ENCODE measurements at places on chromosomes 3 and 15. TPM values are rescaled to one million over a fixed set of nuclear protein-coding genes. Genes with fewer than 3 reads are reported as not detected.

DNA sequence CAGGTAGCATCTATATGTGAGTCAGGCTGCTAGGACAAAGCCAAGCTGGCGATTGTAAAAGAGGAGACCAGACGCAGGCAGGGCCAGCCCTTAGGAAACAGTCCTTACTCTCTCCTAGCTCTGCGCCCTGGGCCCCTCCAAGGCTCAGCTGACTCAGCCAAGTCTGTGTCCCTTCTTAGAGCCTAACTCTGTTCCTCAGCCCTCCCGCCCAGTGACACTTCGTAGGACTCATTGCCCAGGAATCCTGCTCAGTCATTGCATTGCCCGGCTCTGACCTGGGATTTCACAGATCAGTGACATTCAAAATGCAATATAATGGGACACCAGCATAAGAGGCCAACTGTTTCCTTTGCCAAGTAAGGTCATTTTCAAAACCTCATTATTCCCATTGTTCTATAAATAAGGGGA is 244.2 kb downstream of the TLE3 start:
- no peak for DNase-seq

DNA sequence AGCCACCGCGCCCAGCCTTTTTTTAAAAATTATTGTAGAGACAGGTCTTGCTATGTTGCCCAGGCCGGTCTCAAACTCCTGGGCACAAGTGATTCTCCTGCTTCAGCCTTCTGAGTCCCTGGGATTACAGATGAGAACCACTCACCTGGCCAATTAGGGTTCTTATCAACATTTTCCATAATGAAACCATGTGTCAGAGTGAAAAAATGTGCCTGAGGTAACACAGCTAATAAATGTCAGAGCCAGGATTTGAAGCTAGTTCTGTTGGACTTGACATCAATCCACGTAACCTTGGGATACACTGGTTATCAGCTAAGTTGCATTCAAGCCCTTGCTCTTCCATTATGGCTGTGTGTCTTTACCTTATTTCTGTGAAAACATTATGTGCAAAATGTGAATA is 29.1 kb downstream of the CHST14 start:
- DNase-seq: no peak

The SAMMSON gene
- 0.47 TPM for total RNA-seq

GRCh38 chr15:36724905-36725304 is 145.5 kb downstream of the CDIN1 start:
- no peak for DNase-seq

- no peak for DNase-seq
Measured at GRCh38 chr3:47610583-47610982, 31.9 kb upstream of the CSPG5 start.

DNA sequence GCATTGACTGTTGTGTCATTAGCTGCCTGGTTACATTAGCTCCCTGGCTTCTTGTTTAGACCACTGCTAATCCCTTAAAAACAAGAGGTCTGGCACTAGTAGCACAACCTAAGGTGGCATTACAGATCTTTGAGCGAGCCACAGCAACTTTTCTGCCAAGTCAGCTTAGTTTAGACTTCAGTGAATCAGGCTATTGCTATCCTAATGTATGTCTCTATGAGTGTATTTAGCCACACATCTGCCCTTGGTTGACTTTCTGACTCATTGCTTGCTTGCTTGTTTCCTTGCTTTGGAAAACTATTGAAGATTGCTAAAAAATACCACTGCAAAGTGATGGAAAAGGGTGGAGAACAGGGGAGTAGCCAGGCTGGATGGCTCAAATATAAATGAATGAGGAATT is 50.2 kb downstream of the CHP1 start:
- DNase-seq: no peak

The MITF gene
- 2.7 TPM for total RNA-seq

DNA sequence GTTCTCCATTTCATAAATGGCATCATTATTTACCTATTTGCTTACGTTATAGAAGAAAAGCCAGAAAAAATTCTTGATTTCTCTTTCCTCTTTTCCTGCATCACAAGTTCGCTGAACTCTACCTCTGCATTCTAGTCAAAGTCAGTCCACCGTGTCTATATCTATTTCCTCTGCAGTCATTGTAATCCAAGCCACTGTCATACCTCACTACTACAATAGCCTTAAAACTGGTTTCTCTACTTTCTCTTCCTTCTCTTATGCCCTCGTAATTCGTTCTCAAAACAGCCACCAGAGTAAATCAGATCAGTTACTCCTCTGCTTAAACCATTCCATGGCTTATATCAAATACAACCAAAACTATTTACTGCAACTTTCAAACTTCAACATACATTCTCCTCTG is 13.4 kb upstream of the FAM81A start:
- no peak for DNase-seq

Measured in occipital lobe (tissue), 3 donors.